ENCODE measurements at places on chromosomes 16 and 17.

DNA sequence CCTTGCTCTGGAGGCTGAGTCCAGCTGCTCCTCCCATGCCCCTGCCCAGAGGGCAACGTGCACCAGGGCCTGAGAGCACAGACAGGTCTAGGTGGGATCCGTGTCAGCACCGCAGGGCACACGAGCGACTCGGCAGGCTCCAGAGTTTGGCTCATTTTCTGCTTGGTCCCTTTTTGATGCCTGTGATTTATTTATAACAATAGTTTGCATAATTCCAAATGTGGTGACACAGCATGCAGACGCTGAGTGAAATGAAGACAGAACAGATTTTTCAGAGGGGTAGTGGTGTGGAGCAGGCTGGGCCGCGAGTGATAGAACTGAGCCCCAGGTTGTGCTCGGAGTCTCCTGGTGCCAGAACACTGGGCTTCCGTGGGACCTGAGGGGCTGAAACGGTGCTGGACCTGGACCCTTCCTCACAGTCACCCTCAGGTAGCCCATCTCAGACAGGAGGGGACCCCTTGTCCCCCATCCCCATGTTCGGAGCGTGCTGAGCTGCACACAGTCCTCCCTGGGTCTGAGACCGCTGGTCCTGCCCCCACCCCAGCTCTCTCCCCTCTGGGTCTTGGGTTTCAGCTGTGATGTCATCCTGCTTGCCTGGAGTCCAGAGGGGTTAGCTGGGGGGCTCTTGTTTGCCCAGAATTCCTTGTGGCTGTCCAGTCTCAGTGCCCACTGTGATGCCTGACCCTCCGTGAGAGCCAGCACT is 95.9 kb downstream of the METRNL start:
- DNase-seq, result no peak

DNA sequence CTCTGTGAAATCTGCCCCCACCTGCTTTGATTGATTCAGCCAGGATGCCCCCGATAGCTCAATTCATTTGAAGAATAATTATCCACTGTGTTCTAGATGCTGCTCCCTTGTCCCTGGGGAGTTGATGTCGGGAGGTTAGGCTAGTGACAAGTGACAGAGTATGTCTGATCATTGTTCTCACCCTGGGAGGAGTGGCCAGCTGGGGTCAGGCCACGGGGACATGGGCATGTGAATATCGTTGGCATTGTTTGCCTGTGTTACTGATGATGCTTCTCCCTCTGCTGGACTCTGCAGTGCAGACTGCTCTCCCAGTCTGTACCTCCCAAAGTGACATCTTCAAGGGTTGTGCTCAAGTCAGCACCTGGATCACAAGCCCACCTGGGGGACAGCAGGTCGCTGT is 89.9 kb upstream of the C16orf82 start:
- no peak for DNase-seq

DNA sequence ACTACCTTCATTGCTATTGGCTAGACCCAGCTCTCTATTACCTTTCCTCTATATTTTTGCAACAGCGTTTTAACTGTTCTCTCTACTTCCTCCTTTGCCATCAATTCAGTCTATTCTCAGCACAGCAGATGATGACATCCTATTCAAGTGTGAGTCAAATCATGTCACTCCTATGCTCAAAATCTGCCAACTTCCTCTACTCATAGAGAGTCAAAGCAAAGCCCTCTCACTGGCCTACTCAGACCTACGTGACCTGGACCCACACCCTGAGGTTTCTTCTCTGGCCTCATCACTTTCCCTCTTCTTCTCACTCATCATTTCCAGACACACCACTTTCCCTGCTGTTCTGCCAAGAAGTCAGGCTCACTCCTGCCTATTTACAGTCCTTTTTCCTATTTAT is 289.0 kb upstream of the AXIN2 start:
- no peak for DNase-seq

- no peak for DNase-seq
Observed at GRCh38 chr17:42744283-42744805, 496 bp downstream of the EZH1 start.

DNA sequence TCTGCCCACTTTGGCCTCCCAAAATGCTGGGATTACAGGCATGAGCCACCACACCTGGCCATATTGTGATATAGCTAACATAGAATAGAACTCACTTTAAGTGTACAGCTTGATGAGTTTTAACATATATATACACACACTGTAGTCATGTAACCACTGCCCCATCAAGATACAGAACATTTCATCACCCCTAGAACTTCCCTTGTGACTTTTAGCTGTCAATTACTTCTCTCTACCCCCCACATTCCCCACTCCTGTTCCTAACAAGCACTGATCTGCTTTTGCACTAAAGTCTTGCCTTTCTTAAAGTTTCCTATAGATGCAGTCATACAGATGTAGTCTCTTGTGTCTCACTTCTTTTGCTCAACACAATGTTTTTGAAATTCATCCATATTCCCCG is 93.1 kb downstream of the PITPNC1 start:
- DNase-seq, result no peak

DNA sequence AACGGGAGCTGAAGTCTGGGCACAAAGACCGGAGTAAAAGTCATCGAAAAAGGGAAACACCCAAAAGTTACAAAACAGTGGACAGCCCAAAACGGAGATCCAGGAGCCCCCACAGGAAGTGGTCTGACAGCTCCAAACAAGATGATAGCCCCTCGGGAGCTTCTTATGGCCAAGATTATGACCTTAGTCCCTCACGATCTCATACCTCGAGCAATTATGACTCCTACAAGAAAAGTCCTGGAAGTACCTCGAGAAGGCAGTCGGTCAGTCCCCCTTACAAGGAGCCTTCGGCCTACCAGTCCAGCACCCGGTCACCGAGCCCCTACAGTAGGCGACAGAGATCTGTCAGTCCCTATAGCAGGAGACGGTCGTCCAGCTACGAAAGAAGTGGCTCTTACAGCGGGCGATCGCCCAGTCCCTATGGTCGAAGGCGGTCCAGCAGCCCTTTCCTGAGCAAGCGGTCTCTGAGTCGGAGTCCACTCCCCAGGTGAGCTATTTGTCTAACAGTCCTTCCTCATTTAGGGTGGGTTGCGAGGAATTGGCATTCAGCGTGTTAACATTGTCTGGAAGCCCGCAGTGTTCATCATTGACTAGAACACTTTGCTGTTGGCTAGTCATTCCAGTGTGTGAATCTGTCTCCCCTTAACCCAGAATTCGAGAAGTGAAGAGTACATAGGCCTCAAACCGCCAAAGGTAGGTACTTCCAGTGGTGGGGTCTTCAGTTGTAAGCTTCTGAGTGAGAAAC is 1.5 kb downstream of the CDK12 start:
- DNase-seq, result peak; percentile 17

GRCh38 chr17:17710728-17711541 is 29.7 kb downstream of the RAI1 start:
- no peak for DNase-seq

GRCh38 chr16:67555795-67556212 is 6.5 kb upstream of the CTCF start:
- no peak for DNase-seq

DNA sequence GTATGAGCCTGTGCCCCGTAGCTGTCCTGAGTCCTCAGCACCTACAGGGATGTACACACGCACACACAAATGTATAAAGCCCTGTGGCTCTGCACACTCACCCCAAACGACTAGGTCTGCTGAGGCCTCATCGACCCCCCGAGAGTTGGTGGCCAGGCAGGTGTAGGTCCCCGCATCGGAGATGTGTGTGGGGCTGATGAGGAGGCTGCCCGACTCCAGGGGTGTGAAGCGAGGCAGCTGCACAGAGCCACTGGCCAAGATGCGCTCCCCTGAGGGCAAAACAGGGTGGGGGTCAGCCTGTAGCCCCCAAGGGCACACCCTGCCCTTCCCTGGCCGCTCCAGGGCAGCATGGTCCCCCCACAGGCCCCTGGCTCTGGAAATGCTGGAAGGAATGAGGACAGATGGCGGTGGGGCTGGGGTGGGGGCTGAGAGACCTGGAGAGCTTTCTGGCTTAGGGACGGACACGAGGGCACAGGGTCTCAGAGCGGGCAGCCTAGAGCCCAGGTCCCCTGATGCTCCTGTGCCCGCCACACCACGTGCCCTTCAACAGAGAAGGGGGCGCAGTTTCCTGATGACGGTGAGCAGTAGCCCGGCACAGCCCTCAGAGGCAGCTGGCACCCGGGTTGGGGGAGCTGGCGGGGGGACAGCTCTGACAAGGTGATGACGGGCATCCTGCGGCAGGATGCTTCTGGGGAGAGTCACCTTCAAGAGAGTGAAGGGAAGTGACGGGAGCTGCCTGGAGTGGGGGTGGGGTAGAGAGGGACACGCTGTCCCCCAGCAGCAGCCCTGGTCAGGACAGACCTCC is 119.8 kb upstream of the CDC42EP4 start:
- no peak for DNase-seq

- peak; percentile 46 for DNase-seq
Observed at GRCh38 chr16:84062734-84063640, 20.4 kb upstream of the SLC38A8 start.

GRCh38 chr16:23357761-23358290 is 55.7 kb downstream of the SCNN1B start:
- no peak for DNase-seq

DNA sequence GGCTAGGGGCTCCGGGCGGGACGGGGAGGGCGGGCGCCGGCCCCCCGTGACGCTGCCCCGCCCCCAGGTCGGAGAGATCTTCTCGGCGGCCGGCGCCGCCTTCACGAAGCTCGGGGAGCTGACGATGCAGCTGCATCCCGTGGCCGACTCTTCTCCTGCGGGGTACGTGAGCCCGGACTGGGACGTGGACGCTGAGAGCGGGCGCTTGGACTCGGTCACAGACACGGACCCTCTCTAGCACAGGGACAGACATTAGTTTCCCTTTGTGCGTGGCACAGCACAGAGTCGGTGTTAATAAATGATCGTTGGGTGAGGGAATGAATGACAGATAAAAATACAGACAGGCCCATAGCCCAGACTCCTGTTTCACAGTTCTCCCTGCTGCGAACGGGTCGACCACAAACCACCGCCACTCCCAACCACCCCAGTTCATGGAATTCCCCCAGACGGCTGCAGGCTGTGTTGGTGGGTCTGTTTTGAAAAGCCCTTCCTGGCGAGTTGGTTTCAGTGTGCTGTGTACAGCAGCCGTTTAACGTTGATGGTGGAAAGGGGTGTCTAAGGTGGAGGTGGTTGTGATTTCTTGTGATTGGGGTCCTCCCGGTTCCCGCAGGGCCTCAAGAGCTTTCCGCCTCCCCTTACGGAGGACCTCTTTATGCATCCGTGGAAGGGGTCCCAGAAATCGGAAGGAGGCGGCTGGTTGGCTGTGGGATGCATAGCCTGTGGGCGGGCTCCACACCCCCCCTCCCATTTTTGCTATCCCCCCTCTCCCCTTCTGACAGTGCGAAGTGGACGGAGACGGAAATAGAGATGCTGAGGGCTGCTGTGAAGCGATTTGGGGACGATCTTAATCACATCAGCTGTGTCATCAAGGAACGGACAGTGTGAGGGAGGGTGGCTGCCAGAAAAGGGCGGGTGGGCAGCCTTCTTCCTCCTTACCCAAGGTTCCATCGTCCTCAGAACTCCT is 2.9 kb downstream of the RNASEK start:
- DNase-seq, result no peak

- no peak for DNase-seq
Observed at GRCh38 chr16:50627419-50627818, 53.7 kb downstream of the SNX20 start.

- no peak for DNase-seq
Observed at GRCh38 chr16:14565688-14566025, 64.4 kb downstream of the PARN start.

DNA sequence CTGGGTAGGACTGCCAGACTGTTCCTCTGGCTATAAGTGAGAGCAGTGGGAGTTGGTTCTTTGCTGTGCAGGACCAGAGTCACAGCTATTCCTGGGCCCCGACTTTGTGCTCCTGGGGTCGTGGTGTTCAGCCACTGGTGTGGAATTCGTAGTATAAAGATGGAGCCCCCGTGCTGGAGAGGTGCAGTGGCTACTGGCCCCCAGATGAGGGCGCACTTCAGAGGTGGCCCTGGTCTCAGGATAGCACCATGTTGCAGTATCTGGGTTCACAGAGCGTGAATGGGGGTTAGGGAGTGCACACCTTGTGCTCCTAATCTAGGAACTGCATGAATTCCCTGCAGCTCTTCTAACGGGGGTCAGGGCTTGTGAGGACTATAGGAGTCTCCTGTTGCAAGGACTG is 21.1 kb downstream of the TANC2 start:
- DNase-seq, result no peak

- DNase-seq, result no peak
Observed at GRCh38 chr17:69325518-69326376, 1.2 kb downstream of the ABCA5 start.

- DNase-seq, result no peak
Observed at GRCh38 chr16:845351-845745, 44.8 kb upstream of the GNG13 start.

DNA sequence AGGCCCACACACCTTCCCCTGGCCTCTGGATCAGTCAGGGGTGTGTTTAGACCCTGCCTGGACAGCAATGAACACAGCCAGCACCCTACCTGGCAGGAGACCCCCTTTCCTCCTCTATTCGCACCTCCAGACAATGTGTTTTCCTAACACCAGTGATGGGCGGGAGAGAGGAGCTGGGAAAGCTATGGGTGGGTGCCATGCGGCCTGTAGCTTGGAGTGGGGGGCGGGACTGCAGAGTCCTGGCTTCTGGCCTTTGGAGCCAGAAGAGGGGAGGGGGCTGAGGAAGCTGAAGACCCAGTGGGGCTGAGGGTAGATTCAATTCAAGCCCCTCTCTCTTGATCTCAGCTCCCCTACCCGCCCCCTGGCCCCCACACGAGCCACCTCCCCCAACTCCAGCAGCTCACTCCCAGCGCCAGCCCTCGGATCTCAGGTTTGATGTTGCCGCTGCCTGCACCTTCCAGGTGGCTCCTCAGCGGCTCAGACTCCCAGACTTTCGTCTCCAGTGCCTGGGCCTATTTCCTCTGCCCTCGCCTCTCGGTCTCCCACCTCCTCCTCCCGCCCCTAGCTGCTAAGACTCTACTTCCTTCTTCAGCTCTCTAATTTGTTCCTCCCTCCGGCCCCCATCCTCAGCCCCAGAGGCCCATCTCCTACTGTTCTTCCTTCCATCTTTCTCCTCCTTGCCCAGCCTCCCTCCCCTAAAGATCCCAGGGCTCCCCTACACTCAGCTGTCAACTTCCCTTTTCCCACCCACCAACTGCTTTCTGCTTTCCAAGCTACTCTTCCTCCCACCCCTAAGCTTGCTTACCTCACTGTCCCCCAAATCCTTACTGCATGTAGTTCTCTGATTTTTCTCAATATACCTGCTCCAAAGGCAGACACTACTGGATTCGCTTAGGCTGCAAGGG is 6.8 kb upstream of the SP6 start:
- DNase-seq, result no peak

DNA sequence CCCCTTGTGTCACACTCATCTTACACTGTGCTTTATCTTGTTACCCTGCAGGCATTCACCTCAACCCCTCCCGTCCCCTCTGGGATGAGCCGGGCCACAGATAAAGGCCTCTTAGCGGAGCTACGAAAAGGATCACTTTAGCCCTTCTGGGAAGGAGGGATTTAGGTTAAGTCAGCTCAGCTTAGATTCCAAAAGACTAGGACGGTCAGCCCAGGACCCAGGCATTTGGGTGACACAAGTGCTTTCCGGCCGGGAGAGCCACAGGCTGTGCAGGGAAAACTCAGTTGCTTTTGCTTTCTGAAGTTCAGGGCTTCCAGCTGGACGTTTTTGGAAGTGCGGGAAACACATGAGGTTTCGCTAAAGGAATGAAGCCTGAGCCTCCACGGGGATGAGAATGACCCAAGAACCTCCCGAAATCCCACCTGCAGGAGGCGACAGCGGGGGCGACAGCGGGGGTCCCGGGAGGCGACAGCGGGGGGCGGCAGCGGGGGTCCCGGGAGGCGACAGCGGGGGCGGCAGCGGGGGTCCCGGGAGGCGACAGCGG is 11.6 kb upstream of the METRNL start:
- no peak for DNase-seq
